ENCODE measurements at places on chromosomes 5 and 9. TPM values are rescaled to one million over a fixed set of nuclear protein-coding genes. Genes with fewer than 3 reads are reported as not detected.

CCDC152 gene
- 0.21 TPM for total RNA-seq

TRAF2 gene
- total RNA-seq, result 9.9 TPM

KCNMB1 gene
- total RNA-seq, result not detected

XRCC4 gene
- 10.3 TPM for total RNA-seq

PCA3 gene
- not detected for total RNA-seq

UHRF2 gene
- 67.3 TPM for total RNA-seq

DAB2 gene
- 0.34 TPM for total RNA-seq

BARHL1 gene
- not detected for total RNA-seq

BTNL3 gene
- not detected for total RNA-seq

LCN10 gene
- not detected for total RNA-seq

HRCT1 gene
- 0.34 TPM for total RNA-seq

CER1 gene
- not detected for total RNA-seq

COL15A1 gene
- total RNA-seq, result not detected

CFAP157 gene
- total RNA-seq, result not detected

DMRT3 gene
- total RNA-seq, result not detected

SLC36A2 gene
- total RNA-seq, result not detected

MARCHF3 gene
- 0.36 TPM for total RNA-seq

TAS2R1 gene
- total RNA-seq, result not detected

HTR1A gene
- total RNA-seq, result not detected

FAM153A gene
- under 0.01 TPM for total RNA-seq

LEAP2 gene
- total RNA-seq, result under 0.01 TPM

MEIKIN gene
- not detected for total RNA-seq

GABRA6 gene
- total RNA-seq, result not detected

SLC28A3 gene
- 8.2 TPM for total RNA-seq

ZDHHC11 gene
- total RNA-seq, result 5.0 TPM

Data from nasal cavity respiratory epithelium epithelial cell of viscerocranial mucosa (primary cell).